ENCODE measurements at places on chromosomes 6 and 20.

GRCh38 chr6:33914645-33915044 lies 110.8 kb upstream of the MLN start:
- peak; percentile 36 for DNase-seq

GRCh38 chr6:28537065-28537464 lies 11.4 kb downstream of the GPX5 start:
- no peak for DNase-seq

DNA sequence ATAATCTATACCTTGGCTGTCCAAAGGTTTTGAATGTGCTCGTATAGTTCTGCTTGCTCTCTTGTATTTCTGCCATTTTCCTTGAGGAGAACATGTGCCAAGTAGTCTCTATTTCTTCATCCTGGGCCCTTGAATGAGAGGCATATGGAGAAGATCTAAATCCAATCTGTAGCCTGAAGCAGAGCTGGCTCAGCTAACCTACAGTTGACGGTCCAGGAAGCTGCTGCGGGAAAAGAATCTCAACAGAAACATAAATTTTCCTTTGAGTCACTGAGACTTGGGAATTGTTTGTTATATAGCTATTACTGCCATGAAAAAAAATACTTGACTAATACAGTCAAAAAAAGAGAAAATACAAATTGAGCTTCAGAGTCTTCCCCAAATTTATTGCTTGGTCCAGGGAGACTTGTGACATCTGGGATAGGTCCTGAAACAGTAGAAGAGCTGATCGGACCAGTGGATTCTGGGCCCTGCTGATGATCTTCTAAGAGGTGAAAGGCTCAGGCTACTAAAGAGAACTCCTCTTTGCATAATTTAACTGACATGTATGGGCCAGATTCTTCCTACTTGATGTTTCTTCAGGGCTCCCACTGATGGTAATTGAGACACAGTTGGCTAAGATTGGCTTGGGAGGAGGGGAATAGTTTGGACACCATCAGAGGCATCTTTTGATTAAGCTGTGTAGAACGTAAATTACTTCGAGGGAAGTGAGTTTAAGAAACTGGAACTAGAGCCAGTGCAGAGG lies 29.9 kb upstream of the PLCB4 start:
- no peak for DNase-seq

DNA sequence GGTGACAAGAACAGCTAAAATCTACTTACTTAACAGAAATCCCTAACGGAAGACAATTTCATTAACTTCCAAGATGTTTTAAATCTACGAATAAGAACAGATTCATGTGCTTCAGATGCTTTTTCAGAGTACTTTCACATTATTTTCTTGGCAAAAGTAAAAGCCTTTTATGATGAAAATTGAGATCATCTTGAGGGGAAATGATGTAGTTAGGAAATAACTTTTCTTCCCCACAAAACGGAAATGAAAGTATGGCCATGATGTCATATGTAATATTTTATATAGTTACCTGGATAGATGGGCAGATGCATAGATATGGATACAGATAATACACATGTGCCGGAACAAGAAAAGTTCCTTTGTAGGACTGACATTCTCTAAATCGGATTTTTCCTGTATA lies 32.8 kb downstream of the SASH1 start:
- no peak for DNase-seq

- no peak for DNase-seq
Measured at GRCh38 chr6:7171119-7171518, 63.4 kb downstream of the RREB1 start.

DNA sequence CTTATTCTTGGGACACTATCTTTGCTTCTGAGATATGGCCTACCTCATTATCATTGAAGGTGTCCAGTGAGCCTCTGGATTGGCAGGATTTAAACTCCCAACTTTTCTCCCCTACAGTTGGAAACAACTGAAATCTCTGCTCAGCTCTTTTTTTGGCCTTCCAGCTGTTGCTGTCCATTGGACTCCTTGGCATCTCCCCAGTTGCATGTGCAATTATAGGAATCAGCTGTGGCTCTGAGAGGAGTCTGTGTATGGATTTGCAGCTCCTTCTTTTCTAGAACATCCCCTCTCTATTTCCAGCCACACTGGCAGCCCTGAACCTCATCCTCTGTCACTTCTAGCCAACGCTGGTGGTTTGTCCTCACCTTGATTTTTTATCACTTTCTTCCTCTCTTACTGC lies 21.2 kb downstream of the RAB22A start:
- DNase-seq: no peak

- no peak for DNase-seq
Measured at GRCh38 chr20:47300071-47300470, 56.4 kb downstream of the ZMYND8 start.

DNA sequence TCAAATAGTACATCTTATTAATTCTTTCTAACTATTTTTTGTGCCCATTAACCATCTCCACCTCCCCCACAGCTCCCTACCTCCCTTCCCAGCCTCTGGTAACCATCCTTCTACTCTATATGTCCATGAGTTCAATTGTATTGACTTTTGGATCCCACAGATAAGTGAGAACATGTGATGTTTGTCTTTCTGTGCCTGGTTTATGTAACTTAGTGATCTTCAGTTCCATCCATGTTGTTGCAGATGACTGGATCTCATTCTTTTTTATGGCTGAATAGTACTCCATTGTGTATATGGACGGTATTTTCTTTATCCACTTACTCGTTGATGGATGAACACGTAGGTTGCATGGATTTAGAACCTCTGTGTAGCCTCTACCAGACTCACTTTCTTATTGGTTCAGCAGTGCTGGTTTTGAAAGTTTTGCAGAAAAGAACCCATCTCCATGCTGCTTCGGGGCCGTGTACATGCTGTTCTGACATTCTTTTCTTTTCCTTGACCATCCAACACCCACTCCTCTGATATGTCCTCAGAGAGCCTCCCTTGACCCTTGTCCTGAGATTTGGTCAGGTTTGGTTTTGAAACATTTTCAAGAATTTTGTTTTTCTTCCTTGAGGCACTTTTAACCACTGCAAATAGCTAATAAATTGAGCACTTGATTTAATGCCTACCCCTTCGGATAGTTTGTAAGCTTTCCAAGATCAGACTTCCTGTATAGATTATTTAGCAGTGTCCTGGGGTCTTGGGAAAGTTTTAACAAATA lies 231.2 kb upstream of the ZFP64 start:
- DNase-seq: no peak

- DNase-seq: no peak
Measured at GRCh38 chr6:40210628-40211056, 276.4 kb upstream of the MOCS1 start.

DNA sequence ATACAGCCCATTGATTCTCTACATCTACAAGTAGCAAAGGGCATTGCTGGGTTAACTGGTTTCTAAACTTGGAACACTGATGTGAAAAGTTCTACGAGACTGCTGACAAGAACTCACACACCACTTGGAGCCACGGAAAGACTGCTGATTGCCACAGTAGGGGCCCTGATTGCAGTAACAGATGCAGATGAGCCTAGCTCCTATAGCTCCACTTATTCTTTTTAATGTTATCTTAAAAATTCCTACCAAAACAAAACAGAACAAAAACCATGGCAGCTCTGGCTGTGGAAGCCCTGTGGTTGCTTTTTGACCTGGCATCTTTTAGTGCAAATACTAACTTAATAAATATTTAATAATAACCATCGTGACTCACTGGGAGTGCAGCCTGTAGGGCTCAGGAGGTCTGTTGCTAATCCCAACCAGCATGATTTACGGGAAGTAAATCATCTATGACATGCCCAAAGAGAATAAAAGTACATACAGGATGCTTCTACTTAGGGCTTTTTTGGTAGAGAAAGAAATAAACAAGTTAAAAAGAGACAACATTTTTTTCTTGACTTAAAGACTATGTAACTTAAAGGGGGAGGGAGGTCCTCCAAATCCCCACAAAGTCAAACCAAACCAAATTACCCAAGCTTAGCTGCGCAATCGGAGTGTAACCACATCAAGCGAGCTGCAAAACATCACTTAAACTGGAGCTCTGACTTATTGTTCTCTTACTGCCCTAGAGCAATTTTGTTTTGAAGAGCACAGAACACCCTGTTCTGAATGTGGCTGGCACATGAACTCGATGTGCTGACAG lies 87.2 kb downstream of the FKBP5 start:
- peak; percentile 26 for DNase-seq

DNA sequence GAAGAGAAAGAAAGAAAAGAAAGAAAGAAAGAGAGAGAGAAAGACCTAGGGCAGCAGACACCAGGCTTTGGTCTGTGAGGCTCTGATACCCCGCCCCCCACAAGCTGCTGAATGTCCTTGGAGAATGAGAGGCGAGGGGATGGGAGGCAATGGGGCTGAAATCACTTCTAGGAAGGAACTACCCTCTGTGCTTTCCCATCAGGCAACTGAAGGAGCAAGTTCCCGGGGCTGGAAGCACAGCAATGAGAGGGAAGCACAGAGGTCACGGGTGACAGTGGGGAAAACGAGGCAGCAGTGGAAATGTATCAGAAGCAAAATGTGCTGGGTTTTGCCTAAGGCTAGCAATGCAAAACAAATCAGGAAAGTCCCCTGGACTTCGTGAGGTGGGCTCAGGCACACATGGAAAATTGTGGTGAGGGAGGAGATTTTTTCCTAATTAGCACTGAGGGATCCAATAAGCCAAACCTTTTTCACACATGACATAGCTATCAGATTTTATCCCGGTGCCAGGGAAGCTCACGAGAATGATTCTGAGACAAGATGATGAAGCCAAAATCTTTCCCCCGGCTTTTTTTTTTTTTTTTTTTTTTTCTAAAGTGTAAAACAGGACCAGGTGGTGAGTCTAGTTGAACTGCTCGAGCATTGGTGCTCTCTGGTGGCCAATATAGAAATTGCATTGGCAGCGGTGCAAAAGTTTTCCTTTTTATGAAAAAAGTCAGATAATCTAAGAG lies 16.8 kb upstream of the ARFGEF2 start:
- DNase-seq: peak; percentile 66

- DNase-seq: no peak
Measured at GRCh38 chr20:6040540-6040939, 13.3 kb downstream of the LRRN4 start.

DNA sequence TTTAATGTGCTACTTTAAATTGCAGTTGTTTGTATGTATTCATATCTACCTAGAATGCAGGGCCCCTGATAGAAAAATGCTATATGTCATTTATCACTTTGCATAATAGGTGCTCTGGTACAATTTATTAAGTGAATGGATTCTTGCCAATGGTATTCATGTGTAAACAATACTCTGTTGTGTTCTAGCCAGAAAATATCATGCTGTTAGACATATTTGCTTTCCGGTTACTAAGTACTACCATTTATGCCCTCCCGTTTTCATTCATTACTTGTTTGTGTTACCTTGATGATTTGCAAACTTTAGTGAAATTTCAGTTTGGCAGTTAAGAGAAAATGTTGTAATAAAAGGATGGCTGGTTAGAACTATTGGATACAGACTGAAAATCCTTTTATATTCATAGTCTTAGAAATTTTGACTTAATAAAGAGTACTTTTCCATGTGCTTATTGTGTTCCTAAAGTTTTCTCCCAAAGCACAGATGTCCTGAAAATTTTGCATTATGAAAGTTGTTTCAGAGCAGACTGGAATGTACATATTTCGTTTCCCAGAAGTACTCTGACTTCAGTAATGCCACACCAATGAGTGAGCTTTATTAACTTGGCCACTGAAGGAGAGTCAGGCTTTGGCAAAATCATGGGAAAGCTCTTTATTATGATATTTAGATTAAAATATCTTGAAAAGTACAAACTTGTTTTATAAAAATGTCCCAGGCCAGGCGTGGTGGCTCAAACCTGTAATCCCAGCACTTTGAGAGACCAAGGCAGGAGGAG lies 31.5 kb downstream of the RPF2 start:
- no peak for DNase-seq

- no peak for DNase-seq
Measured at GRCh38 chr6:25642667-25643328, 9.2 kb upstream of the SCGN start.

- DNase-seq: no peak
Measured at GRCh38 chr6:95629551-95629950, 52.2 kb downstream of the MANEA start.

- DNase-seq: no peak
Measured at GRCh38 chr20:3421985-3422384, 14.5 kb upstream of the DNAAF9 start.

DNA sequence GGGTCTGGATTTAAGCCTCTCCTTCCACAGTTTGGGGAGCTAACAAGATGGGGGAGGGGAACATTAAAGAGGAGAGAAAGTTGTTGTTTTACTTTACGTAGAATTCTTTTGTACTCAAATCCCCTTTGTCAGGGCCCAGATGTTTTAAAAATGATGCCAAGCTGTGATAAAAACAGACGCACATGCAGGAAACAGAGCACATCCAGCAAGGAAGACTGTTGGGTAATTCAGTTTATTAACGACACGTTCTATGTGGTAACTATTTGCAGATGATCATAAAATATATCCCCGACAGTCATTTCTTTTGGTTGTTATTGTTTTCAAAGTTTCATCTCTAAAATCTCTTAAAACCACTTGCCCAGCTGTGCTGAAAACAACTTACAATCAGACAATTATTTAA lies 307.0 kb upstream of the PRDM1 start:
- DNase-seq: no peak

GRCh38 chr6:2430612-2431011 lies 185.2 kb upstream of the GMDS start:
- no peak for DNase-seq

DNA sequence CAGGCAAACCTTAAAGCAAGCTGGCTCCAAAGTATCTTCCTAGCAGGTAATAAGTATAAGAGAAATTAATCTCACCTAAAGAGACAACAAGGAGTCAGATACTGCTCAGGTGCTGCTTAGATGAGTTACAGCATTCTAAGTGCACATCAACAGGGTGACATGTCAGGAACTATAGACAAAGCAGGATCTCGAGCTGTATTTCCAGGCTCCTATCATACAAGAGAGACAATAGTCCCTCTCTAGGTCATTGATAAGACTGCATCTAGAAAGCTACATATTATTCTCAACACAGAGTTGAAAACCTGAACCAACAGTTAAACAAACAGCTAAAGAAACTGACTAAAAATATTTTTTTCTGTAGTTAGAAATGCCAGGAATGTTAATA lies 3.9 kb downstream of the PTPRK start:
- no peak for DNase-seq

DNA sequence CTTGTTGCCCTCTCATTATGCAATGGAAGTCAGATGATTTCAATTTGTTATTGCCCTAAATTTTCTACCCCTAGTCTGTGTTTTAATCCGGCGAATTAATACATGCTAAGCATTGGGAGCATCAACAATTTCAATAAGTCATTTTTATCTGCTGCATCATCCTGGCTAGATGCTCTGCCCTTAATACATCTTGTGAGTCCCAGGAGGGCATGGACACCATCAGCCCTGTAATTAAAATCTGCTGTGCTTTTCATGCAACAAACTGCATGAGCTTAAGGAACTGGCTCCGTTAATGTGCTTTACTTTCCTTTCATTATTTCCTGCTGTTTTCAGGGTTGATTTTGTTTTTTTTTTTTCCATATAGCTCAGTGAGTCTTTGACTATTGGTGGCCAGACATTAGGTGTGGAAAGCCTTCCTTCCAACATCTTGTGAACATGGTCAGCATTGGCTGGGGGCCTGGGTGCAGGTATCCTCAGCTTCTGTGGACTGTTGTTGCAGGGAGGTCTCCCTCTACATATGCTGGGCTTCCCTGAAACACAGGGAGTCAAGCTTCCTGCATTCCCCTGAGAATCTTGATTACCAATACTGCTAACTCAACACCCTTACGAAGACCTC lies 8.5 kb upstream of the PBOV1 start:
- DNase-seq: no peak

All from stimulated activated CD4-positive, alpha-beta T cell treated with anti-CD3 and anti-CD28 coated beads, Interleukin-4, amount 100 ng/mL, for 1 hour (primary cell).